ENCODE measurements at places on chromosomes 6 and 20. TPM values are rescaled to one million over a fixed set of nuclear protein-coding genes. Genes with fewer than 3 reads are reported as not detected.

DNA sequence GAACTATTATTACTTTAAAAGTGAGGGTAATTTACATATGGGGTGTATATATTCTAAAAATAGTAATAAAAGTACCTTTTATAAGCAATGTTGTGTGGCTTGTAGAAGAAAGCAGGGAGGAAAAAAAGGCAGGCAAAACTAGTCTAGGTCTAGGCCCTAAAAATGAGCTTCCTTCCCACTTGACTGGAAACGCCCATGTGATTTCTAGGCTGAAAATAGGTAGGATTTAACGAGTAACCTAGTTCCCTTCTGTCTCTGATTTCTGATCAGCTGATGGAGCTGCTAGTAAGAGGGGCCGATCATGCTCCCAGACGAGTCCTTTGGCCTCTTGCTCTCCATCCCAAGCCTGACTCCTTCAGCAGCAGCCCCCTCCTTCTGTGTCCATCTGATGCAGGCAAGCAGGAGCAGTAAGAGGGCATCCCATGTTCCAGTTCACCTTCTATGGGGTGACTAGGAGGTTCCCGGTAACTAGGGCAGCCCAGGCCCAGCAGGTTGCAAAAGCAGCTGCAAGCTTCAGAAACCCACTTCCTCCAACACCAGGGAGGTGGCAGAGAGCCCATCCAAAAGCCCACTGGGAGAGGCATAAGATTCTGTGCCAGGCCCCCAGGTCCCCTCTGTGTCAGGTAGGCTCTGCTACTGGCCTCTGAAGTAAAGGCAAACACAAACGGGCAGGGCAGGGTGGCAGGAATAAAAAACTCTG lies 24.4 kb downstream of the TBC1D20 start:
- no peak for DNase-seq
- H3K4me1 ChIP-seq = no peaks in the 10 kb centered on the region
- H3K4me3 ChIP-seq = no peak overlapping the region
- H3K36me3 ChIP-seq = peaks cover 65% of the 10 kb centered on the region

DNA sequence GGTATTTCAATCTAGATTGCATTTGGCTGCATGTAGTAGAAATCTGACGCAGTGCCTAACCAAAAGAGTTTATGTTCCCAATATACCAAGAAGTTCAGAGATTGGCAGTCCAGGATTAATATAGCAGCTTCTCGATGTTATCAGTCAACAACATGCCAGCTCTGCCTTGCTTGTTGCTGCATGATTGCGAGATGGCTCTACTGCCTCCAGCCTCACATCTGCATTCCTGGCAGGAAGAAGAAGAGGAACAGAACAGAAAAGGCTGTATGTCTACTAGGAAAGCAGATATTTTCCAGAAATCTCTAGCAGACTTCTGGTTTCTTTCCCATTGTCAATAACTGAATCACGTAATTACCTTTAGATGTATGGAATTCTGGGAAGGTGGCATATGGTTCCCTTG lies 60.8 kb downstream of the SLC35D3 start:
- H3K4me1 ChIP-seq = no peaks in the 10 kb centered on the region
- no peak overlapping the region for H3K27ac ChIP-seq
- H3K36me3 ChIP-seq = no peaks in the 10 kb centered on the region
- H3K27me3 ChIP-seq = peaks cover 17% of the 10 kb centered on the region
- H3K4me3 ChIP-seq = no peak overlapping the region

GRCh38 chr6:98454809-98455322 lies 379.5 kb upstream of the POU3F2 start:
- H3K27ac ChIP-seq = no peak overlapping the region
- H3K27me3 ChIP-seq = no peaks in the 10 kb centered on the region
- H3K4me3 ChIP-seq = no peak overlapping the region
- no peaks in the 10 kb centered on the region for H3K36me3 ChIP-seq
- no peaks in the 10 kb centered on the region for H3K4me1 ChIP-seq

The SLC22A16 gene
- not detected for polyA plus RNA-seq

DNA sequence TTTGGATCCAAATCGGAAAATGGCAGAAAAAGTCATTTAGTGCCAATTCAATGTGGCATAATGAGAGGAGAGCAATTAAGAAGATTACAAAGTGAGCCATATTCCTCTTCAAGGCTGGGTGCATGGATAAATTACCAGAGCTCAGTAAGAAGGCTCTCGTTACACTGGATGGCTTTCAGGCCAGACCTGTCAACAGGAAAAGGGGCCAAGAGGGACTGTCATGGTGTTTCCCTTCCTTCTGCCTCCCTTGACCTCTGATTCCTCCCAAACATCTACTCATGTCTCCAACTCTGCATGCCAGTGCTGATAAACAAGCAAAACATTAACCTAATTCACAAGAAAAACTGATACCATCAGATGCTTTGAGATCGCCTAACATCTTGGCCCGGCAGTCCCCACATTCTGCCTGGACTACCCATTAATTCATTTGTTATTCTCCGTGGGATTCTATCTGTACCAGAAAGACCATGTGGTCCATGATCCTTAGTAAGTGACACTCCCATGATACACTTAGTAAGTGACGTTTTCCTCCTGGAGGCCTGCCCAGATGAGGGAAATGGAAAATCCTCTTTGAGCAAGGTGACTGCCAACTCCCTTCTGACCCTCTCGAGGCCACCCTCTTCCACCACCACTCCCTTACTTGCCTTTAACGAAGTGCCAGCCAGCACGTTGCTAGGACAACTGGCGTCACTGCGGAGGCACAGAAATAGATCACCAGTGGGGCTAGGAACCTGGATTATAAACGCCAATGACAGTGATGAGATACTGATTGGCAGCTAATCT lies 239.2 kb downstream of the GMPR start:
- H3K27me3 ChIP-seq = no peaks in the 10 kb centered on the region
- no peak overlapping the region for H3K27ac ChIP-seq
- H3K4me1 ChIP-seq = peaks cover 2% of the 10 kb centered on the region

GRCh38 chr20:57079031-57080005 lies 187.1 kb downstream of the BMP7 start:
- DNase-seq = peak; percentile 41
- no peak overlapping the region for H3K27ac ChIP-seq
- H3K4me3 ChIP-seq = no peak overlapping the region
- H3K36me3 ChIP-seq = no peaks in the 10 kb centered on the region
- H3K4me1 ChIP-seq = peaks cover 17% of the 10 kb centered on the region

The UFL1 gene
- 22.0 TPM for polyA plus RNA-seq

DNA sequence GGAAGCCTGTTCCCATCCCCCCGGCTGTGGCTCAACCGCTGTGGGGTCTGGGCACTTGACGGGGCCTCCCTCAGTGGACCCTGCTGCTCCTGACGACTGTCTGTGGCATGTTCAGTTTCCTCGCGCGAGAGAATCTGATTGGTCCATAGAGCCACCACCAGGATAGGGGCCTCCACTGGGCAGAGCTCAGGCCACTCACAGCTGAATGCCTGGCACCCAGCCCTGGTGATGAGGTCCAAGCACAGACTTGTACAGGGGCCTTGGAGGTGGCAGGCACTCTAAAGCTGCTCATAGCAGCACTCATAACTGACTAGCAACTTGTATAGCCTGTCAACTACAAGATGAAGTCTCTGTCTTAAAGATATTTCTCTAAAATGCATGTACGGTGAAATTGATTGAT lies 368.1 kb downstream of the NRN1 start:
- H3K36me3 ChIP-seq = no peaks in the 10 kb centered on the region
- H3K4me1 ChIP-seq = no peaks in the 10 kb centered on the region
- DNase-seq = no peak
- no peaks in the 10 kb centered on the region for H3K27me3 ChIP-seq

DNA sequence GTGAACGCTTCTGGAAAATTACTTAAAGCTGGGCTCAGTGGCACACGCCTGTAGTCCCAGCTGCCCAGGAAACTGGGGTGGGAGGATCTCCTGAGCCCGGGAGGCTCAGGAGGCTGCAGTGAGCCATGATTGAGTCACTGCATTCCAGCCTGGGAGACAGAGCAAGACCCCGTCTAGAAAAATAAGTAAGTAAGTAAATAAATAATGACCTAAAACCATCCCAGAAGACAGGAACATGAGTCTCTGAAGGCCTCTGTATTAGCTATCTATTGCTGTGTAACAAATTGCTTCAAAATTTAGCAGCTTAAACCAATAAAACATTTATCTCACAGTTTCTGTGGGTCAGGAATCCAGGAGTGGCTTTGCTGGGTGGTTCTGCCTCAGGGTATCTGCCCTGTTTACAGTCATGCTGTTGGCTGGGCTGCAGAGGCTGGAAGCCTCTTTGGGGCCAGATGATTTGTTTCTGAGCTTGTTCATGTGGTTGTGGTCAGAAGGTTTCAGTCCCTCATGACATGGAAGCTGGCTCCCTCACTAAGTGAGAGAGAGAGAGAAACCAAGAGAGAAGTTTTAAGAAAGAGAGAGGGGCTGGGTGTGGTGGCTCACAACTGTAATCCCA lies 48.4 kb upstream of the NCOA3 start:
- peak; percentile 90 for DNase-seq
- peak overlapping the region; percentile 42 for H3K4me3 ChIP-seq
- no peaks in the 10 kb centered on the region for H3K27me3 ChIP-seq
- H3K4me1 ChIP-seq = peaks cover 13% of the 10 kb centered on the region

DNA sequence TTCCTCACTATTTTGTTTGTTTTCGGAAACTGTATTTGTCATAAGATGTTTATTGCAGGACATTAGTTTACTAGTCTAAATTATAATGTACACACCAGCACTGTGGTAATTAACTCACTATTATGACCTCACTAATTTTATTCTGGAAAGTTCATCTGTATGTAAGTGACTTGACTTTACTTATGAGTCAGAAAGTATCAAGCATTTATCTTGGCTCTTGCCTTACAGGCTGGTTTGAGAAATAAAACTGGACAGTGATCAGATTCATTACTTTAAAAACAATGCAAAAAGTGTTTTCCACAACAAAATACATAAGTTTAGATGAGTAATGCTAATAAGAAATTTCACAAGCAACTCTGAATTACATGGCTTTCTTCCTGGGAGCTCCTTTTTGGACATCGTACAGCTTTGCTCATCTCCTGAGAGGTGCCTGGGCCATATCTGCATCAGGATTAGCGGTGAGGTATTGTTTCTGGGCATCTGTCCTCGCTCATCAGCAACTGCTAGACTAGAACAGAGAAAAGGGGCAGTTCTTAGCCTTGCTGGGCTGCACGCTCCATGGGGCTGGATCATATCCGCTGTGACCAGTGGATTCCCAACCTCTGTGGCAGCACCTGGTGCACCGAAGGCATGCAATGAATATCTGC lies 179.8 kb downstream of the SOD2 start:
- H3K4me1 ChIP-seq = no peaks in the 10 kb centered on the region
- peak; percentile 23 for DNase-seq
- no peak overlapping the region for H3K27ac ChIP-seq
- 0 out of 2 replicates have a peak, but pooled peaks cover 7% of the 10 kb centered on the region for H3K27me3 ChIP-seq
- no peak overlapping the region for H3K4me3 ChIP-seq
- H3K36me3 ChIP-seq = no peaks in the 10 kb centered on the region

The GJA10 gene
- not detected for polyA plus RNA-seq

The B4GALT5 gene
- 4.2 TPM for polyA plus RNA-seq

DNA sequence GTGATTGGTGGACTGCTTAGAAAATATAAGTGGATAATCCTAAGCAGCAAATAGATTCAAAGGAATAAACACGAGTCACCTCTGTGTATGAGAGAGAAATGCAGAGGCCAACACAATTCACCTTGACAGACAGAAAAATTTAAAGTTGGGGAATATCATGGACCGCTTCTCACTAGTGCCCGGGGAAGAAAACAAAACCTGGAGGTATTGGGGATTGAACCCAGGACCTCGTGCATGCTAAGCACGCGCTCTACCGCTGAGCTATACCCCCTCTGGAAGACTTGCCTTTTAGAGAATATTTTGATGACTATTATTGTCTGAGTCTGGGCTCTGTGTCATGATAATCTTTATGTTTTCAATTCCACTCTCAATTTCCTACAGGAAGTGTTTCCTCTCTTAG lies 111.9 kb downstream of the TRIM27 start:
- no peaks in the 10 kb centered on the region for H3K36me3 ChIP-seq
- peaks cover 75% of the 10 kb centered on the region for H3K27me3 ChIP-seq
- peaks cover 21% of the 10 kb centered on the region for H3K4me1 ChIP-seq
- no peak overlapping the region for H3K4me3 ChIP-seq
- no peak overlapping the region for H3K27ac ChIP-seq

The LGSN gene
- polyA plus RNA-seq = not detected

DNA sequence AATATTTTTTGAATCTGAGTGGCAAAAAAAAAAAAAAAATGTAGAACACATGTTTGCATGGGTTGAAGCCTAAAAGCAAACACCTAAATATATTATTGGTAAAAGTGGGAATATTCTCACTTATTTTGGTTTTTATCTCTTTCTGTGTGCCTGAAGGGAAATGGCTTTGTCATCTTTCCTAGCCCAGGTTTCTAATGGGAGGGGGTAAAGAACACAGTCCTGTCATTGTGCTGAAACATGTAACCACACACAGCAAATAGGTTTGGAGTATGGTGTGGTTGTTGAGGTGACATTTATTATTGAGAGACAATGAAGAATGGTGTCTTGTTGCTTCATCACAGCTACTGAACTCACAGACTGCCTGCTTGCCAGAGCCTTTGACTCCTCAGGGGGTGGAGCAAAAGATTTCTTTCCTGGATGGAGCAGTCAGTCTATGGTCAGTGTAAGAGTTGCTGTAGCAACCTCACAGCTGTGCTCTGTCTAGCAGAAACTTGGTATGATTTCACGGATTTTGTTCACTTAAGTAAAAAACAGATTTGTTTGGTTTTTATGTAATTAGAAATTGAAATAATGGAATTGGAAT lies 70.2 kb downstream of the CEP57L1 start:
- no peak overlapping the region for H3K27ac ChIP-seq
- no peak overlapping the region for H3K4me3 ChIP-seq
- peaks cover 10% of the 10 kb centered on the region for H3K4me1 ChIP-seq
- peaks cover 4% of the 10 kb centered on the region for H3K36me3 ChIP-seq

- H3K27ac ChIP-seq = no peak overlapping the region
- no peaks in the 10 kb centered on the region for H3K27me3 ChIP-seq
- DNase-seq = no peak
- no peaks in the 10 kb centered on the region for H3K4me1 ChIP-seq
- no peaks in the 10 kb centered on the region for H3K36me3 ChIP-seq
- H3K4me3 ChIP-seq = no peak overlapping the region
These were observed 53.9 kb downstream of the FAM50B start for GRCh38 chr6:3902871-3903648.

GRCh38 chr6:166307082-166308032 lies 835 bp downstream of the PRR18 start:
- no peaks in the 10 kb centered on the region for H3K4me1 ChIP-seq
- peak; percentile 39 for DNase-seq
- peak overlapping the region; percentile 50 for H3K4me3 ChIP-seq
- H3K36me3 ChIP-seq = no peaks in the 10 kb centered on the region
- no peak overlapping the region for H3K27ac ChIP-seq
